ENCODE measurements at places on chromosomes 1 and 21. TPM values are rescaled to one million over a fixed set of nuclear protein-coding genes. Genes with fewer than 3 reads are reported as not detected.

The LYPLAL1 gene
- total RNA-seq: 35.3 TPM

The F13B gene
- total RNA-seq: not detected

The AMY2B gene
- total RNA-seq: 12.6 TPM

The SPATA45 gene
- total RNA-seq: not detected

The NT5C1A gene
- total RNA-seq: not detected

DNA sequence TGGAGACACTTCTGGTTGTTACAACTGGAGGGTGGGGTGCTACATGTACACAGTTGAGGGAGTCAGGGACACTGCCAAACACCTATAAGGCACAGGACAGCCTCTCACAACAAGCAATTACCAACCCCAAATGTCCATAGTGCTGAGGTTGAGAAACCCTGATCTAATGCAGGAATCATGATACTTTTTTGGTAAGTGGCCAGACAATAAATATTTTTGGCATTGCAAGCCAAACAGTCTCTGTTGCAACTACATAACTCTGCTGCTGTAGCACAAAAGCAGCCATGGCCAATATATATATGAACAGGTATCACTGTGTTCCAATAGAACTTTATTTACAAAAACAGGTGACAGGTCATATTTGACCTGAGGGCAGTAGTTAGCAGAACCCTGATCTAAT is 177.5 kb downstream of the ASTN1 start:
- no peak overlapping the region for H3K27ac ChIP-seq

GRCh38 chr1:221747839-221748238 is 6.0 kb upstream of the DUSP10 start:
- peaks cover 2% of the 10 kb centered on the region for H3K27me3 ChIP-seq
- no peaks in the 10 kb centered on the region for H3K36me3 ChIP-seq
- peaks cover 12% of the 10 kb centered on the region for H3K4me1 ChIP-seq
- no peak overlapping the region for H3K4me3 ChIP-seq
- no peak for DNase-seq

DNA sequence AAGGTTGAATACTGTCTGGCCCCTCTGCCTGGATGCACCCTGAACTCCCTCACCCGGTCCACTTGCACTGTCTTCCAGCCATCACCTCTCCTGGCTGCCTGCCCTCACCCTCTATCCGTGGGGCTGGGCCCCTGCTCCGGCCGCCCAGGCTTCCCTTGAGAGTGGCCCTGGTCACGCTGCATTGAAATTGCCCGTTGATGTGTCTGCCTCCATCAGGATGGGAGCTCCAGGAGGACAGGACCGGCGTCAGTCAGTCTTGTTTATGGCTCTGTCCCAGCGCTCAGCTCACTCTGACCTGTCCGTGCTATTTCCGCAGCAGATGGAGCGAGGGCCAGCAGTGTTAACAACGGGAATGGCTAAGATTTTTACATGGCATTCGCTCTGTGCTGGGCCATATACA is 34.9 kb downstream of the FOXO6 start:
- peaks cover 2% of the 10 kb centered on the region for H3K27me3 ChIP-seq
- H3K4me1 ChIP-seq: peaks cover 43% of the 10 kb centered on the region
- no peak overlapping the region for H3K27ac ChIP-seq
- H3K36me3 ChIP-seq: peaks cover 4% of the 10 kb centered on the region

DNA sequence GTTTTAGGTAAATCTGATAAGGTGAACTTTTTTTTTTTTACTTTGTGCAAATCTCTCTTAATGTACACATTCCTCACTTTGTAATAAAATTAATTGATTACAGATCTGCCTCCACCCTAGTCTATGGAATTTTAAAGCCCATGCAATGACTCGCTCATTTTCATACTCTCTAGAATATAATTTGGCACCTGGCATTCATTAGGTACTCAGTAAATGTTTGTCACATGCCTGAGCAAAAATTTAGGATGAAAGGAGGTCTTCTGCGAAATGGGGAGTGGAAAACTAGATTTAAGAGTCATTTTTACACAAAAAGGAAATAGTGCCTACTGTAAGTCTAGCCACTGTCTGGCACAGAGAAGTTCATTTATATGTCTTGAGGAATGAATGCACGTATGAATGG is 350.1 kb downstream of the DPYD start:
- H3K27ac ChIP-seq: no peak overlapping the region
- H3K4me1 ChIP-seq: peaks cover 39% of the 10 kb centered on the region
- no peaks in the 10 kb centered on the region for H3K27me3 ChIP-seq

DNA sequence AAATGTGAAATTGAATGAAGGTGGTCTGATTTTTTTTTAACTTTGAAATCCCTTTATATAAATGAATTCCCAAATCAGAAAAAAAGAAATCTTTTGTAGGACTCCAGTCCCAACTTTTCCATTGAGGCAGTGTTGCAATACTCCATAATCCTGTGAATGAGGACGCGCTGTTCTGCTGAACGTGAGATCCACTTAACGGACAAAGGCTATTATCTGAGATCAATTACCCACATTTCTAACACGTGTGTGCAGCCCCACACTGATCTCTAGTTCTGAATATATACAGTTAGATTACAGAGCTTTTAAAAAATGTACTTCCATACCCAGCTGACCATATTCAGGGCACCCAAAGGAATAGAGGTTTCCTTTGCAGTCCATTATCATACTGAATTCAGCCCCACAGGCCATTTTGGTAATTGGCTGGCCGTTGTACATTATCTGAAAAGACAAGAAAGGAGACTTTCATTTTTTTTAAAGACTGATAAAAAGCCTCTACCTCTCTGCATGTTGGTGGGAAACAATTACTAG is 19.0 kb downstream of the RCC2 start:
- H3K27me3 ChIP-seq: no peaks in the 10 kb centered on the region
- H3K27ac ChIP-seq: no peak overlapping the region
- DNase-seq: no peak
- H3K4me1 ChIP-seq: peaks cover 28% of the 10 kb centered on the region
- peaks cover 56% of the 10 kb centered on the region for H3K36me3 ChIP-seq

GRCh38 chr1:236168716-236169429 is 26.5 kb downstream of the GPR137B start:
- peak; percentile 22 for DNase-seq
- H3K4me1 ChIP-seq: peaks cover 12% of the 10 kb centered on the region
- no peak overlapping the region for H3K27ac ChIP-seq

DNA sequence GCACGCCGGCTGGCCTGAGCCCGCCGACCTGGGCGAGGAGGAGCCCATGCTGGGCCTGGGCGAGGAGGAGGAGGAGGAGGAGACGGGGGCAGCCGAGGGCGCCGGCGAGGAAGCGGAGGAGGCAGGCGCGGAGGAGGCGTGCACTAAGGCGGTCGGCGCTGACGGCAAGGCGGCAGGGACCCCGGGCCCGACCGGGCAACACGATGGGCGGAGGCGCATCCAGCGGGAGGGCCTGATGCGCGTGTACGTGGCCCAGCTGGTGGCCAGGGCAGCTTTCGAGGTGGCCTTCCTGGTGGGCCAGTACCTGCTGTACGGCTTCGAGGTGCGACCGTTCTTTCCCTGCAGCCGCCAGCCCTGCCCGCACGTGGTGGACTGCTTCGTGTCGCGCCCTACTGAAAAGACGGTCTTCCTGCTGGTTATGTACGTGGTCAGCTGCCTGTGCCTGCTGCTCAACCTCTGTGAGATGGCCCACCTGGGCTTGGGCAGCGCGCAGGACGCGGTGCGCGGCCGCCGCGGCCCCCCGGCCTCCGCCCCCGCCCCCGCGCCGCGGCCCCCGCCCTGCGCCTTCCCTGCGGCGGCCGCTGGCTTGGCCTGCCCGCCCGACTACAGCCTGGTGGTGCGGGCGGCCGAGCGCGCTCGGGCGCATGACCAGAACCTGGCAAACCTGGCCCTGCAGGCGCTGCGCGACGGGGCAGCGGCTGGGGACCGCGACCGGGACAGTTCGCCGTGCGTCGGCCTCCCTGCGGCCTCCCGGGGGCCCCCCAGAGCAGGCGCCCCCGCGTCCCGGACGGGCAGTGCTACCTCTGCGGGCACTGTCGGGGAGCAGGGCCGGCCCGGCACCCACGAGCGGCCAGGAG is 7.2 kb upstream of the IBA57 start:
- no peaks in the 10 kb centered on the region for H3K27me3 ChIP-seq
- peaks cover 9% of the 10 kb centered on the region for H3K4me1 ChIP-seq
- no peaks in the 10 kb centered on the region for H3K36me3 ChIP-seq
- no peak overlapping the region for H3K27ac ChIP-seq
- DNase-seq: no peak

- H3K27me3 ChIP-seq: no peaks in the 10 kb centered on the region
- no peak overlapping the region for H3K4me3 ChIP-seq
- H3K36me3 ChIP-seq: peaks cover 5% of the 10 kb centered on the region
- no peak overlapping the region for H3K27ac ChIP-seq
- peaks cover 21% of the 10 kb centered on the region for H3K4me1 ChIP-seq
These were observed 30.9 kb downstream of the SKI start for GRCh38 chr1:2258996-2259395.

DNA sequence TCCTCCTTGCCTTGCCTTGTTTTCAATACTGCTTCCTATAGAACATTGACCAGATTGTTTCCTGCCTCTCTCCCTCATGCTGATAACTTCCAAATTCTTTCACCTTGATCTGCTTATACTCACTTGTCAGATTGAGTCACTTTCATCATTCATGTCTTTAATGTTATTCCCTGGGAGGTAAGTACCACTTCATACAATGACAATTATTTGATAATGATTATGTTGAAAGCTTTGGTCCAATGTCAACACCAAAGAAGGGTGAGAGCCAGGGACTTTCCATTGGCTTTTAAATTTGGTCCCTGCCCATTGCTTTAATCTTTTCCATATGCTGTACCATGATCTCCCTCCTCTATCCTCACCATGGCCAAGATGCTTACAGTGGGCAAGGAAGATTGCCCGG is 137.4 kb downstream of the SYT2 start:
- H3K4me1 ChIP-seq: peaks cover 38% of the 10 kb centered on the region
- DNase-seq: no peak
- H3K27me3 ChIP-seq: no peaks in the 10 kb centered on the region
- no peak overlapping the region for H3K4me3 ChIP-seq
- peaks cover 2% of the 10 kb centered on the region for H3K36me3 ChIP-seq
- no peak overlapping the region for H3K27ac ChIP-seq

- no peak overlapping the region for H3K27ac ChIP-seq
- DNase-seq: no peak
- H3K4me3 ChIP-seq: no peak overlapping the region
These were observed 19.9 kb upstream of the NEK2 start for GRCh38 chr1:211695135-211695816.

GRCh38 chr1:92476071-92476631 is 10.6 kb downstream of the GFI1 start:
- peaks cover 93% of the 10 kb centered on the region for H3K27me3 ChIP-seq
- H3K36me3 ChIP-seq: no peaks in the 10 kb centered on the region
- no peak for DNase-seq
- H3K27ac ChIP-seq: no peak overlapping the region
- no peak overlapping the region for H3K4me3 ChIP-seq

GRCh38 chr1:228378090-228378872 is 28.4 kb downstream of the TRIM11 start:
- peak overlapping the region; percentile 83 for H3K4me3 ChIP-seq
- peak; percentile 74 for DNase-seq
- peaks cover 22% of the 10 kb centered on the region for H3K4me1 ChIP-seq
- no peaks in the 10 kb centered on the region for H3K27me3 ChIP-seq
- H3K27ac ChIP-seq: peak overlapping the region; percentile 69

DNA sequence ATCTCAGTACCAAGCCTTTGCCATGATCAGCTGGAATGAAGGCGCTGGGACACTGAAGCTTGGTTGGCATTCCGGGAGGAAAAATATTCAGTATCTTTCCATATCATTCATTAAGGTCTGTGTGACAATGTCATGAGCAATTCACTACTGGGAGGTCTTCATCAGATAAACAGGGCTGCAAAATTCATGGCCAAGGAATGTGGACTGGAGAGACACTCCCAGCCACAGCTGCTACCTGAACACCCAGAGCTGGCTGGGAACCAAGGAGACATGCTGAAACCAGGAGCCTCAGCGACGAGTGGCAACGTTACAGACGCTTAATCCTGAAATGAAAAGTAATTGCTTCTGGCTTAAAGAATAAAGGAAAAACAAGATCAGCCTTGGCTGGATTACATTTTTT is 30.6 kb upstream of the DDAH1 start:
- no peaks in the 10 kb centered on the region for H3K36me3 ChIP-seq
- no peak overlapping the region for H3K4me3 ChIP-seq
- H3K4me1 ChIP-seq: peaks cover 17% of the 10 kb centered on the region

GRCh38 chr21:46052703-46053651 is 44.9 kb upstream of the COL6A2 start:
- peaks cover 14% of the 10 kb centered on the region for H3K4me1 ChIP-seq
- no peaks in the 10 kb centered on the region for H3K36me3 ChIP-seq
- no peak overlapping the region for H3K4me3 ChIP-seq
- peaks cover 5% of the 10 kb centered on the region for H3K27me3 ChIP-seq

DNA sequence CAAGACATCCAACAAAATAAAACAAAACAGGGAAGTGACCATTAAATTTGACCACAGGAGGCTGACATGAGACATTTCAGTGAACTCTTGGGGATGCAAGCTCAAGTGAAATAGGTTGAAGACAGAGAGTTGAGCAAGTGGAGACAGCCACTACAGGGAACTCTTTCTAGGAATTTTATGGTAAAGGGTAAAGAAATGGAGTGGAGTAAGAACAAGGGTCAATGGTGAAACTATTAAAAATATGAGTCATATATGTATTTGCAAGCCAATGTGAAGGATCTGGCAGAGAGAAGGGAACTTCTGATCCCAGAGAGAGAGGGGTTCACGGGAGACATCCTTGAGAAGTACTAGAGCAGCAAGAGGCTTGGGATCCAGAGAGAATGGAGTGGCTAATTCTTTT is 9.1 kb upstream of the TRABD2B start:
- peaks cover 49% of the 10 kb centered on the region for H3K27me3 ChIP-seq
- H3K4me3 ChIP-seq: no peak overlapping the region
- DNase-seq: no peak
- H3K27ac ChIP-seq: no peak overlapping the region

Data from mesothelial cell of epicardium (in vitro differentiated cells).